ENCODE measurements at places on chromosomes 6 and 20.

- DNase-seq, result no peak
Measured at GRCh38 chr6:116568111-116568510, 3.2 kb upstream of the RWDD1 start.

- no peak for DNase-seq
Measured at GRCh38 chr20:61886721-61887595, 178.7 kb downstream of the TAF4 start.

GRCh38 chr20:21151791-21152190 lies 25.9 kb downstream of the KIZ start:
- DNase-seq, result no peak

- no peak for DNase-seq
Measured at GRCh38 chr6:74610352-74610751, 595.5 kb downstream of the COL12A1 start.

GRCh38 chr6:129031051-129031599 lies 148.2 kb downstream of the LAMA2 start:
- DNase-seq, result no peak

- no peak for DNase-seq
Measured at GRCh38 chr6:42503894-42504293, 52.2 kb upstream of the TRERF1 start.

GRCh38 chr6:169527306-169527705 lies 174.5 kb downstream of the WDR27 start:
- DNase-seq, result no peak

- DNase-seq, result no peak
Measured at GRCh38 chr6:53259860-53260580, 88.7 kb downstream of the ELOVL5 start.

DNA sequence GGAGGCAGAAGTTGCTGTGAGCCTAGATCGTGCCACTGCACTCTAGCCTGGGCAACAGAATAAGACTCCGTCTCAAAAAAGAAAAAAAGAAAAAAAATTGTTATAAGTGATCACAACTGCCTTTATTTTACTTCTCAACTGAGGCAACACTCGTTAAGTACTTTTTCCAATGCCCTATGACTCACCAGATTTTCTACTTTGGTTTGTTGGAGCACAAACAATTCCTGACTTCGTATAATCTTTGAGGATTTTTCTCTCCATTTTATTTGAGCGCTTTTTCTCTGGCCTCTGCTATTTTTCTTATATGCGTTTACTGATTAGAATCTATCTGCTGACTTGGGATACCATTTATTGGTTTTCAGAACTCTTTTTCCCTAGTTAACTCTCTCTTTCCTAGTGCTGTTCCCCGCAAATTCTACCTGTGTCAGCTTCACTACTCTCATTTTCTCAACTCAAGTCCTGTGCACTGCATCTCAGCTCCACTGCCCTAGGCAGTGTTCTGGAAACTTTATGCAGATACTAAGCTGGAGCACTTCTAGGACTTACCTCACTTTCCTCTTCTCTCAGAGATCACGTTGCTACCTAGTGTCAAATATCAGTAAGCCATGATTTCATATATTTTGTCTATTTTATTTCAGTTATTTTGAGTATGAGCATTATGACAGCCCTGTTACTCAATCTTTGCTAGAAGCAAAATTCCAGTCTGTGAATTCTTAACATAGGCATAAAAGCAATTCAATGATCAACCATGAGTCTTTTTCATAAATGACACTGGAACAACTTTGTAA lies 1120.1 kb upstream of the CITED2 start:
- DNase-seq, result no peak

GRCh38 chr6:34067814-34068213 lies 78.1 kb downstream of the GRM4 start:
- no peak for DNase-seq

DNA sequence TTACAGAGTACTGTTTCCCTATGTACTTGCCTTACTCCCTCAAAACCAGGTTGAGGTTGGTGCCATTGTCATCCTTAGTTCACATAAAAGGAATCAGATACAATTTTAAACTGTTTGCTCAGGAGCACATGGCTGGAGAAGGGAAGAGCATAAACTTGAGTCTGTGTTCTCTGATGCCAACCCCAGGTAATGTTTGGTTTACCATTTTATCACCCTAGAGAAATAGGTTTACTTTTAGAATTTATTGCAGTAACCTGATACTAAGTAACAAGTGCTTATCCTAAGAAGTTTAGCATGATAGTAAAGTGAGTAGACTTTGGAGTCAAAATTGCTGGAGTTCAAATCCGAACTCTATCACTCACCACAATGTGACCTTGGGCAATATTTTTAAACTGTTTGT lies 86.3 kb downstream of the RFPL4B start:
- DNase-seq, result no peak

GRCh38 chr20:37901240-37901639 lies 1.7 kb upstream of the VSTM2L start:
- no peak for DNase-seq

DNA sequence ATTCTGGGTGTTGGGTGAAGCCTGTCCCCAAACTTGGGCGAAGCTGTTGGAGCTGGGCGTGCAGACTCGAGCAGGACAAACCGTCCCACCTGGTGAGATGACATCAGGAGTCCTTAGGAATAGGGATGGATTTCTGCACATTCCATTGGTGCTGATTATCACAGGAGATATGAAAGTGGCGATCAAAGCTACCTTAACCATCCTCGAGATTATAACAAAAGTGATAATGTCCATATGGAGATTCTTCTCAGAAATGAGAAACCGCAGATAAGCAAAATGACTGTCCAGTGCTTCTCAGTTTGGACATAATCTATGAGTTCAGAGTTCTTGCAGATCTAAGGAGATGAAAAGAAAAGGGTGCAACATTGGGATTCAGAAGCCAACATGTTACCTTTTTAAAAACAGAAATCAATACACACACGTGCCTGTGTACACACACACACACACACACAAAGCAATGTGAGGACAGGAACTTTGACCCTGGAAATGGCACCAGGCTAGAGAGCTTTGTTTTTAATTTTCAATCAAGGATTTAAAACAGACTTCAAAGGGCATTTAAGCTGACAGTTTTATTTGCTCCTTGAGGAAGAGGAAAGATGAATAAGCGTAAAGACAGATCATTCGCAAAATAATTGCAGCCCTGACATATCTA lies 165.4 kb downstream of the CD83 start:
- DNase-seq, result no peak

DNA sequence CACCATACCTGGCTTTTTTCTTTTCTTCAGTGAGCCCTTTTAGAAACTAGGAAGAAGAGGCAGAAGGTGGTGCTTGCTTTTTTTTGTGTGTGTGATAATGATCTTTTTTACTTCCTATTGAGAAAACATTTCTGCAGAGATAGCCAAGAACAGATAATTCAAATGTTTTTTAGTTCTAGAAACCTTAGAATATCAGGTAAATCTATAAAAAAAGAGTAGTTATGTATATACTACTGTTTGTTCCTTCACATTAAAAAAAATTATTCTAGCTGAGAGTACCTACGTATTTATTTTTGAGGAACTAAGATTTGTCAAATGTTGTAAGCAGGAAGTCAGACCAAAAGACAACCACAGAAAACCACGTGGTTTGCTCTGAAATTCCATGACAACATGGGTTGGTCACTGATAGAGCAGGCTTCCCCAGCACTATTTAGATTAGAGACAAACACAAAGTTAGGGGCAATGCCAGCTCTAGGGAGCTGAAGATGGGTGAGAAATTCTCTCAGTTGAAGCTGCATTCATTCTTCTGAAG lies 12.8 kb downstream of the STK4 start:
- DNase-seq, result peak; percentile 21

GRCh38 chr6:136225496-136225895 lies 24.6 kb downstream of the MTFR2 start:
- peak; percentile 43 for DNase-seq

DNA sequence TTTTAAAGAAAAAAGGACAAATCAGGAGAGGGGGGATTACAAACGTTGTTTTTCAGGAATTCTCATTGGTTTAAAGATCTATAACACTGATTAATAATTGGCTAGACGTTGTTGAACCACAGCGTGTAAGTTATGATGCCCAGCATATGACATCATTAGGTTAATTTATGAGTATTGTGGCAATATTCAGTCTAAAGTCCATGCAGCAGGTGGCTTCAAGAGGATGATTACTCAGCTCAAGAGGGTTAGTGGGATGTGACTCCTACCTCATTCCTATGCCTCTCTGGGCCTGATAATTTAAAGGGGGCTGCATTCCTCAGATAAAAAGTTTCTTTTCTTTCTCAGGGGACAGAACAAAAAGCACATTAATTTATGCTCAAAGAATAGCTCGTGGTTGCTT lies 1309.0 kb downstream of the EPHA7 start:
- DNase-seq, result no peak

DNA sequence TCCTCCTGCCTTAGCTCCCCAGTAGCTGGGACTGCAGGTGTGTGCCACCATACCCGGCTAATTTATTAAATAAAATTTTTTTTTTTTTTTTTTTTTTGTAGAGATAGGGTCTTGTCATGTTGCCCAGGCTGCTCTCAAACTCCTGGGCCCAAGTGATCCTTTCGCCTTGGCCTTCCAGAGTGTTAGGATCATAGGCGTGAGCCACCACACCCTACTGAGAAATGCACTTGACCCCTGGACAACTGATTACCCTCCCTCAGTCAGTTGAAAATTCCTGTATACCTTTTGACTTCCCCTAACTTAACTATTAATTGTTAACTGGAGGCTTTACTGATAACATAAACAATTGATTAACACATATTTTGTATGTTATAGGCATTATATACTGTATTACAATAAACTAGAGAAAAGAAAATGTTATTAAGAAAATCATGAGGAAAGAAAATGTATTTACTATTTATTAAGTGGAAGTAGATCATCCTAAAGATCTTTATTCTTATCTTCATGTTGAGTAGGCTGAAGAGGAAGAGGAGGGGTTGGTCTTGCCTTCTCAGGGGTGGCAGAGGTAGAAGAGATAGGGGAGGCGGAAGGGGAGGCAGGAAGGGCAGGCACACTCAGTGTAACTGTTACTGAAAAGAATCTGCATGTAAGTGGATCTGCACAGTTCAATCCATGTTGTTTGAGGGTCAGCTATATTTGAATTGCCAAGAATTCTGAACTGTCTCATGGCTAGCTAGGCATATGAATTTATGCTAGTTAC lies 104.3 kb downstream of the FARS2 start:
- DNase-seq, result no peak

GRCh38 chr20:19620446-19620845 lies 137.6 kb upstream of the RIN2 start:
- DNase-seq, result no peak

Measured in activated naive CD4-positive, alpha-beta T cell treated with anti-CD3 and anti-CD28 coated beads, Interleukin-2, amount 50 U/mL, for 16 hours (primary cell).